Activated CD4-positive, alpha-beta T cell treated with anti-CD3 and anti-CD28 coated beads, Interleukin-2, amount 50 U/mL, for 48 hours (primary cell): ENCODE measurements at places on chromosomes 16 and 17.
A peak's percentile ranks its signal among the peaks of the same experiment; 100 is the strongest.

GRCh38 chr17:28507567-28508203 is 1.5 kb downstream of the FOXN1 start:
- no peak for DNase-seq

DNA sequence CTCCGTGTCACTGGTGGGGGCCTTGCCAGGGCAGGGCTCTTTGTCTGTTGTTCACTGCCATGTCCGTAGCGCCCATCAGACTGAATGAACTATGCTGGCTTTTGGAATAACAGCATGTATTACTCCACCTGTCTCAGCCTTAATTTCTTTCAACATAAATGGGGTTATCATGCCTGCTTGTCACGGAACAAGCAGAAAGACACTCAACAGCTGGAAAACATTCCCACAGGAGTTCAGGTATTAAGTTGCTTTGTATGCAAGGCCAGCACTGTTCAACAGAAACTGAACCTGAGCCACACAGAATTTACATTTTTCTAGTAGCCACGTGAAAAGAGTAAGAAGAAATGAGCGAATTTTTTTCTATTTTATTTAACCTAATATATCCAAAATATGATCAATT is 13.1 kb downstream of the PPL start:
- DNase-seq, result no peak

DNA sequence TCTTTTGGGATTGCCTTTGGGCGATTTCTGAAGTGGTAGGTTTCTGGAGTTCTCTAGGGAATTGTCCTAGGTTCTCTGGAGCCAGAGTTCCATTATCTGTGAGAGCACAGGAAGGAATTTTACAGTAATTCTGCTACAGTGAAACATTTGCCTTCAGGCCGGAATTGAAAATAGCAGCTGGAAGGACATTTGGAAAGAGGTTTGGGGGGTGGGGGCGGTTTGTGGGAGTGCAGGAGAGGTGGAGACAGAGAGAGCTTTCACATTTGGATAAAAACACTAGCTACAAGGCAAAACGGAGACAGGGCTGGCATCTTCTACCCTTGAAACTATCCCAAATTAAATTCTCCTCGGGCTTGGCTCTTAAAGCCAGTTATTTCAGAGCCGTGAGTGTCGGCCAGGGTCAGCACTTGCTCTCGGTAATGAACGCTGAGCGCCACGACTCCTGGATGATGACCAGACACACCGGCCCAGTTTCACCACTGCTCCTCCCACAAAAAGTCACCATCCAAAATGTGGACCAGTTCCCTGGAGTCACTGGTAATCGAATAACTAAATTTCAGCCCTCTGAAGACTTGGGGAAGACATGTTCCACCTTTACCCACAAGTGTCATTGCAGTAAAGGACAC is 67.7 kb upstream of the TANC2 start:
- DNase-seq, result no peak

GRCh38 chr16:89371968-89372634 is 118.3 kb downstream of the ANKRD11 start:
- DNase-seq, result no peak

DNA sequence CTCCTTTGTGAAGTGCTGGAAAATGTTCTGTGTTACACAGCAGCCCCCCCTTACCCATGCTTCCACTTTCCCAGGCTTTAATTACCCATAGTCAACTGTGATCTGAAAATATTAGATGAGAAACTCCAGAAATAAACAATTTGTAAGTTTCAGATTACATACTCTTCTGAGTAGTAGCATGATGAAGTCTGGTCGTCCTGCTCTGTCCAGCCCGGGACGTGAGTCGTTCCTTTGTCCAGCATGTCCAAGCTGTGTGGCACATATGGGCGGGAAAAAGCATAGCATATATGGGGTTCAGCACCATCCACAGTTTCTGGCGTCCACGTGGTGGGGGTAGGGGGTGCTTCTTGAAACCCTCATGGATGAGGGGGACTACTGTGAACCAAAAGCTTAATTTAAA is 83.5 kb downstream of the BANP start:
- no peak for DNase-seq

DNA sequence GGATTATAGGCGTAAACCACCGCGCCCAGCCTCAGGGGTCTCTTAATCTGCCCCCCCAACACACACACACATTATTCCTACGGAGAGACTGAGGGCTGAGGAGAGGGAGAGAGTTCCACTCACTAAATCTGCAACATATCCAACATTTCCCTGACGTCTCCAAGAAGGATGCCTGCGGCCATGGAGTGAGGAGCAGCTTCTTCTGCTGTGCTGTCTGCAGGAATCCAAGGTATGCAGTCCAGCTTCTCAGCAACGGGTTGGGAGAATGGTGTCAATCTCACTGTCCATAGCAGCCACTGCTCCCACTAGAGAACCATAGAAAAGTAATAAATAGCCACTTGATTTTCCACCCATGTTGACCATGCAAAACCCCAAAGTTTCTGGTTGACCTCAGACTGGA is 5.1 kb upstream of the PLXDC1 start:
- no peak for DNase-seq

GRCh38 chr16:56305956-56306565 is 114.8 kb downstream of the GNAO1 start:
- no peak for DNase-seq

GRCh38 chr17:75475851-75476250 is 19.4 kb downstream of the TMEM94 start:
- no peak for DNase-seq

GRCh38 chr17:7060165-7060891 is 16.4 kb upstream of the SLC16A11 start:
- peak; percentile 53 for DNase-seq

- peak; percentile 33 for DNase-seq
Observed at GRCh38 chr16:24851700-24852099, 5.9 kb downstream of the SLC5A11 start.
